Activated T-helper 1 cell treated with Interleukin-2 at 50 U/mL for 16 hours (primary cell): ENCODE measurements at places on chromosomes 13 and 19.

DNA sequence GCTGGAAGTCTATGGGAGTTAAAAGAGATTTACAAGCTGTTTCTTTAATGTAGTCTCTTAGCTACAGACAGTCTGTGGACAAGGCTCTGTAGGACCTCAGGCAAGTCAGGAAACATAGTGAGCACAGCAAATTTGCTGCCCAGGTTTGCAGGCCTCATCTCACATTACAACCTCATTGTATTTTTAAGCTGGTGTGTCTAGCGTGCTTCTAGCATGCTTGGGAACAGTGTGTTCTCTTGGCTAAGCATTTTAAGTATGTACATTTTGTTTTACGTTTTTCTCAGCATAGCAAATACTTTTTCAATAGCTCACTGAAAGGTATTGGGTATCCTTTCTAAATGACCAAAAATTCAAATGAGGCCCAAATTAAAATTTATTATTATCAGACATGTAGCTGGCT, 113.2 kb downstream of the STARD13 start:
- no peak for DNase-seq

- DNase-seq, result no peak
Measured at GRCh38 chr13:71785361-71785760, 81.6 kb downstream of the DACH1 start.

DNA sequence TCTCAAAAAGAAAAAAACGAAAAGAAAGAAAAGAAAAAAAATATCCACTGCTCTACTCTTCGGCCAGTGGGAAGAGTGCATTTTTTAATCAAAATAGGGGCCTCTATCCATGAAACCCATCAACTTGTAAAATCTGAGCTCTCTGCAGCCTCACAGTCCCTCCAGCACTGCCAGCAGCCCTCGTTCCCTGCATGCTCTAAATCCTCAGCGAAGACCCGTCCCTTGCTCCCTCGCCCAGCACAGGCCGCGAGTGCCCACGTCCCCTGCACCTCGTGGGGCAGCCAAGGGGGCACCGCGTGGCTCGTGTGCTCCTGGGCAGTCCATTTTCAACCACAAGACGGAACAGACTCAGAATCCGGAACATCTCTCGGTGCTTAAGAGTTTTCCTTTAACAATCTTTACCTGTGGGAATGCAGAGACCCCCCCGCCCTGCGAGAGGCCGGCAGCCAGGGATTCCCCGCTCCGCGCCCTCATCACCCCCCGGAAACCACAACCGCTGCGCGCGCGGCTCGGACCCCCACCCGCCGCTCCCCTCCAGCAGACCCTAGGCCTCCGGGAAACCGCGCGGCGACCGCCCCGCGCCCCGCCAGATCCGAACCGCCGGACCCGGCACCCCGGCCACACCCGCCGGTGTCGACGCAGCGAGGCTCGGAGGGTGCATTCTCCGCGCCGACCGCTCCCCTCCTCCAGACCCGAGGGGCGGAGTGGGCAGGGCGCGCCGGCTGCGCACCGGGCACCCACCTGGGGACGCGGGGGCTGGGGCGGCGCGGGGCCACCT, 638 bp downstream of the ANKRD27 start:
- DNase-seq, result peak; percentile 5

DNA sequence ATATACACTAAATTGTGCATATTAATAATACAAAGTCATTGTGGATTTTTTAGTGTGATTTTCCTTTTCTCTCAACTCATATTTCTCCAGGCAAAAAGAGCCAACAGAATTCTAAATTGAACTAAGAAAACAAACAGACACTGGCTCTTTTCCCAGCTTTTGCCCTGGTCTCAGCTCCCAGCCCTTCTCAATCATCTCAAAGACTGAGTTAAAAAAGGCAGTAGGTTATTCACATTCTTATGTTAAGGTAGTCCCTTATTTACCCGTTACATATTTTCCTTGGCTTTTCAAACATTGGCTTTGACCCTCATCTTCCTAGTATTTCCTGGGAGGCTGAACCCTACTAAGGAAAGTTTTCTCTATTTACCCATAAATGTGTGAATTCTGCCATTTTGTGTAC, 753.6 kb downstream of the LIG4 start:
- no peak for DNase-seq

DNA sequence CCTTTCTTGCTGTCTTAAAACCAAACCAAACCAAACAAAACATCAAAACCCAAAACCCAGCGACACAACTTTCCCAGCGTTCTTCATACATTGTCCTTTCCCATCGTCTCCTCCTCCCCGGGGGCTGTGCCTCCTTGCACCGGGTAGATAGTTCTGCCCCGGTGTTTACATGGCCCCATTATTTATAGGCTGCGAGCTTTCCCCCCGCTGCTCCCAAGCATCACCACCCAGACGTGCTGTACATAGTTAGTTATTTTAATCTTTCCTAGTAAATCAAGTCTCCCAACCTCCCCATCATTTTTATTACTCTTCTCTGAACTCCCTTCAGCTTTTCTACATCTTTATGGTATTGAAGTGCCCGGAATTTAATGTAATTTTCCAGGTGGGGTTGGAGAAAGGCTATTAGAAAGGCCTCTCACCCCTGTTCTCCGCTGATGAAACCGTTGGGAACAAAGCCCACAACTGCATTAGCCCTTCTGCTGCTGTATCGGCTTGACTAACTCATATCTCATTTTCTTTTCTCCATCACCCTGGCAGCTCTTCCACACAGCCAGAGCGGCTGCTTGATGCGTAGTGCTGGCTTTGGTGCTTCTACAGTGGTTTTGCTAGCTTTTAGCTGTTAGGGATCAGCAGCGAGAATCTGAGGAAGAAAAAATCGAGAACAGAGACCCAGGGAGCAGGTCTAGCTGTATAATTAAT, 53.1 kb downstream of the FGF9 start:
- DNase-seq, result no peak

DNA sequence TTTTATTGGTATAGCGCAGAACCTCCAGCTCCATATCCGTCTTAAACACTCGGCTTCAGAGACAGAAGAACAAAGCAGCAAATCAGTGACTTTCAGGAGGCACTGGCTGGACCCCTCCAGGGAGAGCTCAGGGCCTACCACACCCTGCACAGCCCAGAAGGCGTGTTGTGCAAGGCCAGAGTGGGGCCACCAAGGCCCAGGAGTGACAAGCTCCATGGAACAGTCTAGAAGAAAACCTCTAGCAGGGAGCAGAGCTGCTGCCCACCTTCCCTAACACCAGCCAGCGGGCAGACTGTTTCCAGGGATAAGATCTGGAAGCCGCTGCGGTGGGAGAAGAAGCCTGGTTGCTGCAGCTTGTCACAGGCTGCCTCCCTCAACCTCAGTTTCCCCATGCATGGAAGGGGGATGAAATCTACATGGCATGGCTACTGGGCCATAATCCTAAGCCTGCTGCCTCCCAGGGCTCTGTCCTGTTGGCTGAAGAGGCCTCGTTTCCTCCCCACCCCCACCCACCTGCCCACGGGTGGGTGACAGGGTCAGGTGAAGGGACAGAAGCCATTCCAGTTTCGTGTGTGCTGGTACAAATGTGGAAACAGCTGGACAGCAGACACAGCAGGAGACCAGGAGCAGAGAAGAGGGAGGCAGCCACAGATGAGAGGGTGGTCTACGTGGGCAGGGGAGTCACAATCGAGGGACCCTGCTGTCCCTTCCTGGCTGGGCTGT, 57.4 kb downstream of the PEPD start:
- no peak for DNase-seq

DNA sequence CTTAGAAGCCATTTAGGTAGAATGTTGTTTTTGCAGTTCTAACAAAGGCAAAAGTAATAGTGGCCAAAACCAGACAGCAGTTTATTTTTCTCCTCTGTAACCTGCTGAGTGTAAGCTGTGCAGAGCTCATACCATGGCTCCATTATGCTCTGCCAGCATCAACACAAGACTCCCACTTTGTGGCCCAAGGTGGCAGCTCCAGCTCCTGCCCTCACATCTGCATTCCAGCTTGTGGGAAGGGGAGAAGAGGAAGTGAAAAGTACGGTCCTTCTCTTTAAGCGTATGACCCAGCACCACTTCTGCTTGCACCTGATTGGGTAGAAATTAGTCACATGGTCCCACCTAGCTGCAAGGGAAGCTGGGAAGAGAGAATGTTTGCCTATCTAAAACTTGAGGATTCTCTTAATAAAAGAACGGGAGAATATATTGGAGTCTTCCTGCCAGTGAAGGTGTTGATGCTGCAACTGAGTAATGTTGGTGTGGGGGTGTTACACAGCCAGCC, 19.2 kb downstream of the ADGRE1 start:
- DNase-seq, result no peak

DNA sequence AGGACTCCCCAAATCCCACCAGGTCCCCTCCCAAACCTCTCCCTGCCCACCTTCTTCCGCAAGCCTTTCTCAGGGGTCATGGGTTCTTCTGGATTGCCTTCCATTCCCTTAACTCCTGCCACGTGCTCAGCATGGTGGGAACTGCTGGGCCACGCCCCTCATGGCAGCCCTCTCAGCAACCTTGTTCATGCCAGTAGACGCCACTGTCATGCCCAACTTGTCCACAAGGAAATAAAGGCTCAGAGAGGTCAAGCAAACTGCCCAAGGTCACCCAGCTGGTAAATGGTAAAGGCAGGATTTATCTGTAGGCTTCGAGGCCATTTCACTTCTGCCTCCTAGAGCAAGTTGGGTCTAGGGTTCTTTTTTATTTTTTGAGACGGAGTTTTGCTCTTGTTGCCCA, 10.9 kb downstream of the PRAM1 start:
- DNase-seq, result no peak

- DNase-seq, result no peak
Measured at GRCh38 chr13:112575675-112576074, 12.3 kb downstream of the TUBGCP3 start.

- DNase-seq, result no peak
Measured at GRCh38 chr13:34913040-34913439, 29.0 kb upstream of the NBEA start.

DNA sequence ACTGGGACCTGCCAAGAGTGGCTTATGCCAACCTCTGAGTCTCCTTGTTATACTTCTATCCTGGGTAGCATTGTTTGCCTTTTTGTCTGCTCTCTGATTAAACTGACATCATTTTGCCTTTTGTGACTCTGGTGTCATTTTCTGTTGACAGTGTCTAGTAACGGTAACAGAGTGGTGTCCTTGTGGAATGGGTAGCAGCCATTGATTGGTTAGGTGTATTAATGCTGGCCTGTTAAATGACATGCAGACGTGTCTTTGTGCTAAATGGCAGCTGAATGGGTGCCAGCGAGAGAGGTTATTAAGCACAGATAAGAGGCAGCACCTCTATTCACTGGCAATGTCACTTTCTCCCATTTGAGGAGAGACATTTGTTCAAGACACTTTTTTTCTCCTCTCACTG, 1289.4 kb downstream of the PCDH9 start:
- DNase-seq, result no peak

- no peak for DNase-seq
Measured at GRCh38 chr19:11948646-11949045, 16.2 kb upstream of the ZNF763 start.

GRCh38 chr19:44746946-44747738, 1.4 kb upstream of the BCL3 start:
- peak; percentile 80 for DNase-seq

DNA sequence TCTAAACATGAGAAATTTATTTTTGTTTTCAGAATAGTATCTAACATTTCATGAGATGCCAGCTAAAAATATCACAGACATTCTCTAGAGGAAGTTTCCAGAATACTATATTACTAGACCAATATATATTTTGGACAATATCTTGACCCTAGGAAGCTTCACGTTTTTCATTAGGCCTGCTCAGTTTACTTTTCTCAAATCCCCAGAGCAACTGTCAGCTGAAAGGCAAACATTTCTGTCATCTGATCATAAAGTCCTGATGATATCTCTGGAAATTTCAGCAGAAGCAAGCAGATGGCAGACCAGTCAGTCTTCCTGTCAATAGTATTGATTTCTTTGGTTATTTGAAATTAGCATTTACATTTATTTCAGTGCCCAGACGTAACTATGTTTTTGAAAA, 4.0 kb downstream of the POSTN start:
- DNase-seq, result no peak

GRCh38 chr19:2793126-2793525, 7.8 kb downstream of the THOP1 start:
- DNase-seq, result no peak

DNA sequence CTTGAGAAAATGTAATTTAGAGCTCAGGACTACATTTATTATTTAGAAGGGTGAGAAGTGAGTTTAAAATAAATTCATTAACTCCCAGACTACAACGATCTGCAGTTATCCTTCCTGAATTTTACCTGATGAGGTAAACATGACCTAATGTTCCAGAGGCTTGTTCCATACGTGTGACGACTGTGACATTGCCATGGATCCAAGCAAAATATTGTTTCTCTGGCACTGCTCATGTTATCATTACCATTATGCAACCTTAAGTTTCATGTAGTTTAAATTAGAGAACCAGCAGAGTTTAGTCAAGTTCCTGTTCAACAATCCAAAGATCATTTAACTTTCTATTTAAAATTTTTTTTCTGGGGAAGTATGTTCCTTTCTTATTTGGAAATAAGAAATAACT, 279.6 kb downstream of the KLF5 start:
- no peak for DNase-seq

- no peak for DNase-seq
Measured at GRCh38 chr19:31037286-31037980, 311.8 kb downstream of the TSHZ3 start.

DNA sequence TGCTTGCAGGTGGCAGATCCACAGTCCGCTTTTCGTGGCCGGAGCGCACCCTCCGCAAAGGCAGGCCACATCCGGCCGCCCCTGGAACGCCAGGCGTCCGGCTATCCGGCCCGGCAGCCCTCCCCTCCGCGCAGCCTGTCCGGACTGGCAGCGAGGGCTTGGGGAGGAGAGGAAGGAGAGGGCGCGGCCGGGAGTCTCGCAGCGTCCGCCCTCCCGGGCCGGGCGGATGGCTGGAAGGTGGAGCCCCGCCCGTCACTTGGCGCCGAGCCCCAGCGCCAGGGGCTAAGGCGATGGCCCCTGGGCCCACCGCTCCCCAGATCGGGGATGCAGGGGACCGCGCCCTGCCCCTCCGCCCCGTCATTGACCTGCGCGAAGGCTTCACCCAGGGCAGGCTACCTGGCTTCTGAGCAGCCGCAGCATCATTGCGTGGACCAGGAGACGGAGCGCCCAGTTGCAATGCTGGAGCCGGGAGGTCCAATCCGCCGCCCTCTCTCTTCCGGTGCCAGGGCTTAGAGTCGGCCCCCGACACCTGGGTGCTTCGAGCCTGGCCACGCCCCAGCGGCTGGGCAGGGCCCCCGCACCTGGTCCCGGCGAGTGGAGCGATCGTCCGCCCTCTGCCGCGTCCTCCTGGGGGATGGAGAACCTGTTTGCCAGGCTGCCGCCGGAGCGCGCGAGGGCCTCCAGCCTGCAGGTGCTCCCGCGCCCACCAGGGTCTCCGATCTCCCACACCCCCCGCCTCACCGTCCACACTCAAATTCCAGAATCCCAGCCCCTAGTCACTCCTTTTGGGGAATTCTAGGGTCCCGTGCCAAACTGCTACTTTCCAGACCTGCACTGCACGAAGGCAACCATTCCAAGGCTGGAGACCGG, at the start of gene FUT1:
Gene FUT1, minus strand, starts transcription at position 146 of the 870 bp plus-strand sequence. CDS start 1,360 bp downstream, outside the sequence.
- peak; percentile 15 for DNase-seq
